Brain (organoid and tissue), 16 donors: ENCODE measurements at places on chromosomes 1 and 21. TPM values are rescaled to one million over a fixed set of nuclear protein-coding genes. Genes with fewer than 3 reads are reported as not detected.
A peak's percentile ranks its signal among the peaks of the same experiment; 100 is the strongest.

Gene KLF17
- not detected for polyA plus RNA-seq

DNA sequence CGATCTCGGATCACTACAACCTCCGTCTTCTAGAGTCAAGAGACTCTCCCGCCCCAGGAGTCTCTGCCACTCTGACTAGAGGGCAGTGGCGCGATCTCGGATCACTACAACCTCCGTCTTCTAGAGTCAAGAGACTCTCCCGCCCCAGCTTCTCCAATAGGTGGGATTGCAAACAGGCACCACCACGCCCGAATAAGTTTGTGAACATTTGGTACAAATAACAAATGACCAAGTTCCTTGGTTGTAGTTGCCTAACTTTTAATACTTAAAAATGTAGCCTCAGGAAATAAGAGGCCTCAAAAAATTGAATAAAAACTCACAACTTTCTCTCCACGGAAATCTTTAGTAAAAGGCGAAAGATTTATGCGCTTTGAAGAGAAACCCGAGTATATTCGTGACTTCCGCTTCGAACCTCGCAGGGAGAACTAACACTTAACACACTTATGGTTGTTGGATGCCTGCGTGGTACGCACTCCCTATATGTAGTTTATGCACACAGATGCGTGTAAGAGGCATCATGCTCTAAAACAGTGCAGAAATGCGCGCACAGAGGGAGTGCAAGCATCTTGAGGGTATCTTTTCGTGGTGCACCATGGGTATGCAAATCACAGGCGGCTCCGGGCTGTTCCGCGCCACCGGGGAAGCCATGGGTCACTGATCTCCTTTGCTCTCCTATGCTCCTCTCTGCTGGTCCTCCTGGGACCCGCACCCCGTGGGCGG lies 11.4 kb downstream of the BTBD19 start:
- DNase-seq = peak; percentile 63

Gene LRRC38
- 0.24 TPM for polyA plus RNA-seq

GRCh38 chr1:67061266-67061665 lies 7.3 kb upstream of the SLC35D1 start:
- no peak for DNase-seq

Gene ADAM30
- not detected for polyA plus RNA-seq

Gene TMEM52
- 6.5 TPM for polyA plus RNA-seq

GRCh38 chr1:29670752-29671151 lies 434.4 kb downstream of the PTPRU start:
- no peak for DNase-seq

Gene H3-3A
- 1,542 TPM for polyA plus RNA-seq

DNA sequence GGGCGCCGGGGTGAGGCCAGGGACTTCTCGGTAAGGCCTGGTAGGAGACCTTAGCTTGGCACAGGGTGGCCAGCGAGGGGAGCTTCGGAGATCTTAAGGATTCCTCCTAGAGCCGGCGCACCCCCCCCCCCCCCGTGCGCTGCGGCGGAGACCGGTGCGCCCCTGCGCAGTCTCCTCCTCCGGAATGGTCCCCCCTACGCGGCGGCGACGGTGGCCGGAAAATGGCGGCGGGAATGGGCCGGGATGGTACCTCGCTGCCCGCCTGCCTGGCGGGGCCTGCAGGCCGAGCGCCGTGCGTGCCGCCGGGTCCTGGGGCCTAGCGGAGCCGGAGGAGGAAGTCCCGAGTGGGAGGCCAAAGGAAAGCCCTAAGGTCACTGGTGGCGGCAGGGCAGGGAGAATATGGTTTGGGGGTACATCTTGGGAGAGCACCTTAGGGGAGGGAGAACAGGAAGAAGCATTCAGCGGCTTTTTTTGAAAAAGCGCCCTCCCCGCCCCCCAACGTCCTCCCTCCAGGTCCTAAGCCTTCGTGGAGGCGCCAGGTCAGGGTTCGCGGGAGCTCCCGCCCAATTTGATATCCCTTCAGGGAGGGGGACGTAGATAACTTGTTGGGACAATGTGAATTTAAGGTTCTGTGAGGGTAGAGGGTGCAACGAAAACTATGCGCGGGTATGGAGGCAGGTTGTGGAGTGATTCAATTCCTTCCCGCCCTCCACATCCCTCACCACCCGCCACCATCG lies 429 bp downstream of the SRRM1 start:
- no peak for DNase-seq

Gene SPRR5
- not detected for polyA plus RNA-seq

DNA sequence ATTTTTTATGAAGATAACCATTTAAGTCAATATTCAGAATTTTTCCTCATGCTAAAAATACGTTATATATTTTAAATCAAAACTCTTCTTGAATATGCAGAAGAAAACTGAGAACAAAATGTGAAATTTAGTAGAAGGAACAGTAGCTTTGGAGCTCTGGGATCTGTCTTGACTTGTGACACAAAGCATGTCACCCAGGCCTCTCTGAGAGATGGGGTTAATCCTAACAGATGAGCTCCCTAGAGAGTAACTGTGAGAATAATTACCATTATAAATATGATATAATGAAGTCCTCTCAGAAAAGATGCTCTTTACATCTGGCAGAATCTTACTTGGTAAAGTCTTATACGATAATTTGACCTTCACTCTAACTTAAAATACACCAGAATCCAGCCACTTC lies 272.0 kb downstream of the PTPRC start:
- no peak for DNase-seq

- no peak for DNase-seq
Observed at GRCh38 chr1:174637487-174637886, 189.7 kb downstream of the GPR52 start.

Gene C21orf58
- 20.2 TPM for polyA plus RNA-seq

GRCh38 chr21:31862078-31862477 lies 10.7 kb upstream of the HUNK start:
- no peak for DNase-seq

Gene NPR1
- 1.8 TPM for polyA plus RNA-seq

DNA sequence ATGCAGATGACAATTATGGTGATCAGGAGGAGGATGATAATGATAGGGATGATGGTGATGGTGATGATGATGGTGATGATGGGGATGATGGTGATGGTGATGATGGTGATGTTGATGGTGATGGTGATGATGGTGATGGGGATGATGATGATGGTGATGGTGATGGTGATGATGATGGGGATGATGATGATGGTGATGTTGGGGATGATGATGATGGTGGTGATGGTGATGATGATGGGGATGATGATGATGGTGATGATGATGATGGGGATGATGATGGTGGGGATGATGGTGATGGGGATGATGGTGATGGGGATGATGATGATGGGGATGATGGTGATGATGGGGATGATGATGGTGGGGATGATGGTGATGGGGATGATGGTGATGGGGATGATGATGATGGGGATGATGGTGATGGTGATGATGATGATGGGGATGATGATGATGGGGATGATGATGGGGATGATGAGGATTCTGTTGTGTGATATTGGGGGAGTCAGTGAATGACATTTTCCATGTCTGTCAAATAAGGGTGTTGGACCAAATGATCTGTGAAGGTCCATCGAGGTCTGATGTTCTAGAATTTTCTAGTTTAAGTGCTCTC lies 65.6 kb upstream of the RPL11 start:
- no peak for DNase-seq

Gene C1QB
- polyA plus RNA-seq = 106 TPM

DNA sequence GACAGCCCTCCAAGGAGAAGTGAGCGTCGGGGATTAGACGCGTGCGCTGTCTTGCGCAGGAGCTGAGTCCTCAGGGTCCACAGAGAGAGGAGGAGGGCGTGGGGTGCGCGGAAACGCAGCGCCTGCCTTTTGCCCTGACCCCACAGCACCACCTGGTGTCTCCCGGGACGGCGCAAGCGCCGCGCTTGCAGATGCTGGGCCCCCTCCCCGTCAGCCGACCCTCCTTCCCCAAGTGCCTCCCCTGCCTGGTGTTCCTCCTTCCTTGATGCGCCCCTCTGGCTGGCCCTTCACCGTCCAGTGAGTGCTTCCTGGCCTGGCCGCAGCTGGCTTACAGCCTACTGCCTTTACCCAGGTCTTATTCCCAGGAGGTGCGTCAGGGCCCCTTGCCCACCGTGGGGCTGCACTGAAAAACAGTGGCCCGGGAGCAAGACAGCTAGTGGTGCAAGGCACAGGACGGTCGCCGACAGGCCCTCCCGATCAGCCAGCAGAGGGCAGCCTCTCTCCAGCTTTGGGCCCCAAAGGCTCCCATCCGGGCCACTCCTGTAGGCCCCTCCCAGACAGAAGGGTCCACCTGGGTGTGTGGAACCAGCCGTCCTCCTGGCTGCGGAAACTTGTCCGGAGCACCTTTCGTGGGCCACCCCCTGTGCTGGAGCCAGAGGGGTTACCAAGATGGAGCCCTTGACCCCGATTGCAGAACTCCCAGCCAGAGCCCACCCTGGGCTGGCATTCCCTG lies 12.9 kb upstream of the PHLDA3 start:
- peak; percentile 43 for DNase-seq

- no peak for DNase-seq
Observed at GRCh38 chr1:77430966-77431690, 149.3 kb downstream of the AK5 start.

DNA sequence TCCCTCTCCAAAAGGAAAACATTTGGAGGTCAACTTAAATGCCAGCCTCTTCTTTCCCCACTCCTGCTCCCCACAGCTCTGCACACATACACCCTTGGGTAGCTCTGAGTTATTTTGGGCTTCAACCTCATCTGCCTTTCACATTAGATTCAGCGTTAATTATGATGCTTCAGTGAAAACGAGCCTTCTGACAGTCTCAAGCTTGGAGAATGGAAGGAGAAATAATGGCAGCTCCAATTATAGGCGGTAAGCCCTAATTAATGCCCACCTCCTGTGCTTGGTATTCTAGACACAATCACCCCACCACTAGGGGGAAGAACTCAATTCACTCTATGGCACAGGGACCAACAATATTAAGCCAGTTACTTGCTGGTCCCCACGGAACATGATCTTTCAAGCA lies 397.9 kb downstream of the BRINP2 start:
- DNase-seq = peak; percentile 93

- no peak for DNase-seq
Observed at GRCh38 chr1:234724516-234725176, 114.7 kb upstream of the IRF2BP2 start.

Gene DLGAP3
- polyA plus RNA-seq = 24.0 TPM

Gene FAM72D
- polyA plus RNA-seq = 5.3 TPM

GRCh38 chr1:182629499-182630096 lies 25.4 kb upstream of the RGS16 start:
- DNase-seq = no peak

Gene SCAF4
- 22.8 TPM for polyA plus RNA-seq

DNA sequence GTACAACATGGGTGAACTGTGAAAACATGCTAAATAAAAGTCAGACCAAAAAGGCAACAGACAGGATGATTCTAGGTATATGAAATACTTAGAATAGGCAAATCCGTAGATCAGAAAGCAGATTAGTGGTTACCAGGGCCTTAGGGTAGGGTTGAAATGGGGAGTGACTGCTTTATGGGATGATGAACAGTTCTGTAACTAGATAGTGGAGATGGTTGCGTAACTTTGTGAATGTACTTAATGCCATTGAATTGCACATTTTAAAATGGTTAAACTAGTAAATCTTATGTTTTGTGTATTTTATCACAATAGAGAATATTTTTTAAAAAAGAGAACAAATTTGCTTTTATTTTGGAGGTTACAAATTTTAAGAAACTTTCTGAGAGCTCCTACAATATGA lies 17.4 kb downstream of the ZNF326 start:
- no peak for DNase-seq

Gene TCHH
- 0.07 TPM for polyA plus RNA-seq

DNA sequence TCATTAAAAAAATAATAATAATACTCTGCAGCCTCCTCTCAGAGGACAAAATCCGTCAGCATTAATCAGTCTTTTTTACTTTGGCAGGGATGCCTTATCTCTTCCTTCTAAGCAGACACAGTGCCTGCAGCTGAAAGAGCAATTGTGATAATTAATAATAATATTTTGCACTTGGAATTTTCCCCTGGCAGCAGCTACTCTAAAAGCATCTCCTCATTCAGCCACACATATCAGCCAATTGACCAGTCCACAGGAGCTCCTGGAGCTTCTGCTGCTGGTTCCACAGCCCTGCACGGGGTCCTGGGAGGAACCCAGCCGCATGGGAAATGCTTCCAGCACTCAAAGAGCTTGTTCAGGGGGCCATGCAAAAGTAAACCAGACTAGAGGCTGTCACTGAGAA lies 31.0 kb upstream of the VWA5B1 start:
- DNase-seq = no peak

Gene CFAP74
- polyA plus RNA-seq = 0.93 TPM

DNA sequence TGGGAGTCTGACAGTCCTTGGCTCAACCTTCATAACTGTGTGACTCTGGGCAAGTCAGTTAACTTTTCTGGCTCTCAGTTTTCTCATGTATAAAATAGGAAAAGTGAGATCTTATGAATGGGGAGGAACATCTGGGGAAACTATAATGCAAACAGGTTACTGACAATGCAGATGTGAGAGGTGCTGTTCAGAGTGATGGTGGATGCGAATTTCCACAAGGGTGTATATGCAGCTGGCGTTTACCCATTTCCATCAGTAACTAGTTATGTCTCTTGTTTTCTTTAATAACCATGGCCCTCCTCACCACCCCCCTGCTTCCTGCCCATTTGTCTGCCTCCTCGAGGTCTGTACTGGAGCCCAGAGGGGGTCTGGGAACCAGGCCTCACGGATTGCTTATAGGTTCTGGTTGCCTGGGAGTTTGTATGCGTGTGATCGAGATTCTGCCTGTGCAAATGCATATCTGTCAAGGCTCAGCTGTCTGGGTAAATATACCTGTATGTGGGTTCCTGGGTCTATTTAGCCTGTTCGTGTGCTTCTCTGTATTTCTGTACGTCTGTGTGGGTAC lies 44.4 kb downstream of the AHDC1 start:
- DNase-seq = peak; percentile 15

DNA sequence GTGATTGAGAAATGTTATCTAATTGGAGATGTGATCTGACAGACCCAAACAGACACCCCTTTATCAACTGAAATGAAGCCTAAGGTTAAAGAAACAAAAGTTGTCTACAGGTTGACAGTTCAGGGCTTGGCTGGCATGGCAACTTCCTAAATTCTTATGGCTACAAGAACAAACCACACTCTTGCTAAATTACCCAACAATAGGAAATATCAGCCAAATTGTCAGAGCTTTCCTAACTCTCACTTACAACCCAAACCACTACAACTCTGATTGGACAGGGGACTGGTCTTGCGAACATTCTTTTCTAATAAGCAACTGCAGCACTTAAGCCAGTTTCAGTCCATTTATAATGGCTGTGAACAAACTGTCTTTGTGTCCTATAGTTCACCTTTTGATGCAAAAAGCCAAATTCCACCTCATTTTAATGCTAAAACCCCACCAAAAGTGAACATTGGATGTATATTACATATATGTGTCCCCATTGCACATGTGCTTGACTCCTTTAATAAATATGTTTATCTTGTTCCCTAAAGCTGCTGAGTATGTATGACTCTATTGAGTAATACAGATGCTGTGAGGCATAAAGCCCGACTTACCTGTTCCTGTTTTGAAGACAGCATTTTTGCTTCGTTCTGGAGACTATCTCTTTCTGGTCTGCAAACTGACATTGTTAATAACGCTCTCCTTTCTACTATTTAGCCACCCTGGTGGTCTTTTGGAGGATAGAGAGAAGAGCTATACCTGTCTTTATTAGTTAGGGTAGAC lies 101.3 kb upstream of the HMCN1 start:
- no peak for DNase-seq

Gene LCA5L
- polyA plus RNA-seq = 0.17 TPM

GRCh38 chr1:160789702-160790611 lies 6.0 kb upstream of the LY9 start:
- DNase-seq = no peak

- DNase-seq = no peak
Observed at GRCh38 chr1:118928739-118929554, 59.2 kb downstream of the TBX15 start.

- DNase-seq = no peak
Observed at GRCh38 chr1:26353976-26354820, at the start of gene CRYBG2. Gene CRYBG2 (minus strand): TSS chr1:26354130. CDS start chr1:26346657, 7,473 bp downstream.
